Hematopoietic multipotent progenitor cell treated with erythropoietin and hydrocortisone succinate and interleukin-3 and kit ligand, for 17 days (in vitro differentiated cells): ENCODE measurements at places on chromosomes 2 and 18.
A peak's percentile ranks its signal among the peaks of the same experiment; 100 is the strongest.

DNA sequence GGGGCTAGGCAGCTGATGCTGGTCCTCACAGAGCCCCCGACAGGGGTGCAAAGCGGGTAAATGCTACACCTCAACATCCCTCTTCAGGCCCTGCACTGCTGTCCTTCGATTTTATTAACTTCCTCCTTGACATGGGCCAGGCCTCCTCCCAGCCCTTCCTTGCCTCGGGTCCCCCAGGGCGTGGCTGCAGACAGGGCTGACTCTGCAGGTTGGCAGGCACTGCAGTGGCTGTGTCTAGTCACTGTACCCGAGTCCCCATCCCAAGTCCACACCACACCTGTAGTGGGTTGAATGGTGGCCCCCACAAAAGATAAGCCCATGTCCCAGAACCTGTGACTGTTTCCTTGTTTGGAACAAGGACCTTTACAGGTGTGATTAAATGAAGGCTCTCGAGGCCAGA lies 140.2 kb downstream of the TWIST2 start:
- no peak for DNase-seq

GRCh38 chr2:112637289-112637660 lies 8.5 kb upstream of the SLC20A1 start:
- no peak for DNase-seq

- no peak for DNase-seq
These were observed 369.7 kb downstream of the RAD51AP2 start for GRCh38 chr2:17148407-17149145.

- DNase-seq = no peak
These were observed 9.4 kb upstream of the GNLY start for GRCh38 chr2:85684806-85685205.

GRCh38 chr2:26173776-26174482 lies 1.0 kb downstream of the GAREM2 start:
- no peak for DNase-seq

GRCh38 chr2:48440103-48440390 lies 89.9 kb upstream of the STON1 start:
- DNase-seq = no peak

- DNase-seq = no peak
These were observed 141.8 kb downstream of the ACKR3 start for GRCh38 chr2:236711440-236711839.

- no peak for DNase-seq
These were observed 445.6 kb upstream of the SPRED2 start for GRCh38 chr2:65878011-65878340.

DNA sequence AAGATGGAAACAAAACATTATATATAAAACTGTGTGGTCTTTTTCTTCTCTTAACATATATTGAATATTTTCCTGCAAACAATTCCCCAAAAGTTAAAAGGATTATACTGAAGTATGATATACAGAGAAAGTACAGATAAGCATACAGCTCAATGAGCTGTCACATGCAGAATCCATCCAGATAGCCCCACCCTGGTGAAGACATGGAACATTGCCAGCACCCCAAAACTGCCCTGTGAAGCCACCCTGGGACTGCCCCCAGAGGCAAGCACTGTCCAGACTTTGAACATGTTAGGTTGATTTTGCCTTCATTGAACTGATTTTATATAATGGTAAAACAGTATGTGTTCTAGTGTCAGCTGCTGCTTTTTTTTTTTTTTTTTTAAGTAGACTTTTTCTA lies 112.3 kb upstream of the IL1R2 start:
- peak; percentile 53 for DNase-seq

- no peak for DNase-seq
These were observed 76.0 kb upstream of the DSG1 start for GRCh38 chr18:31241900-31242409.

DNA sequence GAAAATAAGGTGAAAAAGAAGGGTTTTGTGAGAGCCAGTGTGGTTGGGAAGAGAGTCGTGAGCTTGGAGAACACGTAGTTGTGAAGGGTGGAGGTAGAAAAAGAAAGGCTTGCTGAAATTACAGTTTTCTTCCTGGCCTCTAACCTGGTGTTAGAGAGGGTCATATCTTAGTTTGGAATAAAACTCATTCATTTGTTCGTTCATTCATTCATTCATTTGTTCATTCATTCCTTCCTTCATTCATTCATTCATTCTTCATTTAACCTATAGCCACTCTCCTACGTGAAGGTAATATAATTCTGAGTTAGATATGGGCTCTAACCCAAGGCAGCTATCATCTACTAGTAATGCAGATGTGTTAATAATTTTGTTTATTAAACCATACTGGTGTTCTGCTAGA lies 111.8 kb upstream of the ZNF521 start:
- no peak for DNase-seq

- DNase-seq = no peak
These were observed 846.2 kb downstream of the SLC4A3 start for GRCh38 chr2:220473611-220474010.

DNA sequence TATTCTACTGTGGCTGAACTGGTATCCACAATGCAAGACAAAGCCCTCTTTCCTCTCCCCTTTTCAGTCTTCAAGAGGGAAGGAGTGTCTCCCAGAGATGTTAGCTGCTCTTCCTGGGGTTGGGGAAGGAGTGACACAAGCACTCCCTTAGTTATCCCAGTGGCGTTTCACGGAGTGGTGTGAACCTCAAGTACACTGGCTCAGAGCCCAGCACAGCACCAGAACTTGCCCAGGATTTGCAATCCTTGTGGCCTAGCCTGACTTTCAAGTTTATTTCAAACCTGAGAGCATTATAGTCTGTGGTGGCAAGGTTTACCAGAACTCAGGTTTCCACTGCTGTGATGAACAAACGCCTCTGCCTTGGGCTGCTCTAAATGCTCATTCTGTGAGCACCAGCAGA lies 162.5 kb downstream of the CCDC102B start:
- DNase-seq = no peak

- DNase-seq = no peak
These were observed 841.6 kb downstream of the TRIB2 start for GRCh38 chr2:13558368-13558767.

GRCh38 chr18:356778-357177 lies 88.9 kb upstream of the THOC1 start:
- no peak for DNase-seq

- no peak for DNase-seq
These were observed 17.9 kb downstream of the SERPINB8 start for GRCh38 chr18:63987743-63988142.

GRCh38 chr2:143890798-143891197 lies 629.1 kb downstream of the ZEB2 start:
- DNase-seq = no peak

- no peak for DNase-seq
These were observed 104.2 kb downstream of the SPTBN1 start for GRCh38 chr2:54560146-54560881.

- peak; percentile 16 for DNase-seq
These were observed 357.3 kb downstream of the ZEB2 start for GRCh38 chr2:144162652-144163051.

GRCh38 chr18:8229787-8230186 lies 379.4 kb upstream of the RAB12 start:
- no peak for DNase-seq

DNA sequence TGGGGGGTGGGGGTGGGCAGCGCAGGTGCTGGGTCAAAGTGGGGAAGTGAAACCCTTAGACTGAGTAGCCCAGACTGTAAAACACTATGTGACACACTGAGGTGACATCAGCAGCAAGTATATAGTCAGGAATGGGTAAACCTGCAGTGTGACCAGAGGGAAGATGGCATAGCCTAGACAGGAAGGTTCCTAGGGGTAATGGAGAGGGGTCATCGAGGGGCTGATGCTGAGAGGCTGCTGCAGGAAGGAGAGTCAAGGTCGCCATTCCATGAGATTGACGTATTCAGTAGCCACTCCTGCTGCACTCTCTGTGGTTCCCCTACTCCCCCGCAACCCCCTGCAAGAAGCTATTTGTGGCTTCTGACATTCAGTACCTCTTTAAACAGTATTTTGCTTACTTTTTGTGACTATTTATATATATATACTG lies 111.7 kb downstream of the CHST9 start:
- DNase-seq = no peak

GRCh38 chr2:20752293-20752692 lies 70.6 kb downstream of the LDAH start:
- DNase-seq = no peak

- DNase-seq = no peak
These were observed 487.4 kb upstream of the ZEB2 start for GRCh38 chr2:145007093-145007959.

DNA sequence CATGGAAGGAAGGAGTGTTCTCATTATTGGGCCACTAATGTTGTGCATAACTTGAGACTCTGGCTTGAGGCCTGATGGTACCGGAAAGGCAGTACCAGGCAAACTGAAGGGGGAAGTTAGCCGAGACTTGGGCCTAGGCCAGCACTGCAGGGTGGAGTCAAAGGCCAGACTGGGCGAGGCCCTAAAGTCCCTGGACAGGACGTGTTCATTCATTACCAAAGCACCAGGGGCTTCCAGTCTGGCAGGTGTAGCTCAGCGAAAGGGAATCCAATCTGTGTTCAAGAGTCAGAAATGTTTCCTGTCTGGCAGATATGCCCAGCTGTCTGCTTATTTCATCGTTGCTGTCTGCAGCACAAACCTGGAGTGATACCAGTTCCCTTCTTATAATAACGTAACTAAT lies 4.7 kb upstream of the ITSN2 start:
- DNase-seq = peak; percentile 34

- DNase-seq = no peak
These were observed 303.5 kb downstream of the CDCA7 start for GRCh38 chr2:173657996-173658717.

GRCh38 chr18:13362607-13363006 lies 144.0 kb downstream of the LDLRAD4 start:
- no peak for DNase-seq

DNA sequence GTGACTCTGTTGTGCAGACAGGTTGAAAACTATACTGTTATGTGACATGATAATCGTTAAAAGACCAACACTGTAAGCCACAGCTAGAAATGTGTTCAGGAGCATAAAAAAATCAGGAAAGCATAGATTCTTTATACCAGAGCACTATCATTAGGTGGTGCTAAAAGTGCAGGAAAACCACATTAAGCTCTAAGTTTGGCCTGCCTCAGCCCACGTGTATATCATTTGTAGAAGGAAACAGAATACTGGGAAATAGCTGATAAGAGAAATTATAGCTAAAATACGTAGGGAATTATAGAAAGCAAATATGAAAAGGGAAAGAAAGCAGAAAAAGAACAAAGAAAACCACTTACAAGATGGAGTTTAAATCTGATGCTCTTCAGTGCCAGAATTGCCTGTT lies 26.5 kb upstream of the C2orf74 start:
- peak; percentile 11 for DNase-seq

DNA sequence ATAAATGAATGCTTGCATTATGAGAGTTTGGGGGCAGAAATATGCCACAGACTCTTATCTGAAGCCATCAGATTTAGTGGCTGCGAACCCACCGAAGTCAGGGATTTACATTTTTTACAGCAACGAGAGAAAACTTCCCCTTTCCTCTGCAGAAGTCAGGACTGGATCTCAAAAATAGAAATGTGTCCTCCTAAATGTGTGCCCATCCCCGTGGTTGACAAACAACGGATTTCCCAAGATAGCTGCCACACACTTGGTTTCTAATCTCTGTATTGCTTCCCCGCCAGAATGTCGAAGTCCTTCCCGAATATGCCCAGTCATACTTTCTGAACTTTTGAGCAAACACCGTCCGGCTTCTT lies 879 bp upstream of the ADAM23 start:
- no peak for DNase-seq

- DNase-seq = no peak
These were observed 141.6 kb downstream of the SRBD1 start for GRCh38 chr2:45469314-45470099.

GRCh38 chr2:28621172-28622100 lies 125.6 kb downstream of the PLB1 start:
- no peak for DNase-seq

GRCh38 chr2:70743068-70743467 lies 24.9 kb downstream of the ADD2 start:
- no peak for DNase-seq

DNA sequence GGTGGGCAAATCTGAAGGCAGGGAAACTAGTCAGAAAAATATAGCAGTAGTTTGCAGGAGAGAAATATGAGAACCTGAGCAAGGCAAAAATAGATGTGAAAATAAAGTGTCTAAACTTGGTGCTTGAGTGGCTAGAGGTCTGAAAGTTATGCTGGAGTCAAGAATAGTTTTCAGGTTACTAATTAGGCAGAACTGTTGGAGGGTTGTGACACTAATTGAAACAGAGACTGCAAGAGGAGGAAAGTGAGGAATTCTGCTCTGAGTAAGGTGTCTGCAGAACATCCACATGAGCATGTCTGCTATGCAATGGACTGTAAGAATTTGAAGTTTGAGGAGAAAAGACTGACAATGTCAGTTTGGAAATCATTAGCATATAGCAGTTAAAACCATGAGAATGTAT lies 444.0 kb upstream of the LRRTM1 start:
- no peak for DNase-seq

- no peak for DNase-seq
These were observed 66.4 kb downstream of the SH3RF3 start for GRCh38 chr2:109195193-109196045.

DNA sequence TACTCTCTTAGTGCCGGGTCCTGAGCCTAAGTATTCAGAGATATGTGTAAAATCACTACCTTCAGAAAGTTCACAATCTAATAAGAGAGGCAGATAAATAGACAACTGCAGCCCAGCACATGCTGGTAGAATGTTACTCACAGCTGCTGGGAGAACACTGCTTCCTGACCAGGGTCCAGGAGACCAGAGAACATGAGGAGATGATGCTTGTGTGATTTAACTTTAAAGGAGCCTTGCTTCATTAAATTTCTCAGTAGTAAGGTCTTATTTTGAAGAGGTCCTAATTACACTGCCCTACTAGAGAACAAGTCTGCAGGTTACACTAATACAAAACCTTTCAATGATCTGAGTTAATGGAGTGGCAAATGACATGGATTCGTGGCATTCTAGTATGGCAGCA lies 209.9 kb upstream of the TRIB2 start:
- DNase-seq = no peak

DNA sequence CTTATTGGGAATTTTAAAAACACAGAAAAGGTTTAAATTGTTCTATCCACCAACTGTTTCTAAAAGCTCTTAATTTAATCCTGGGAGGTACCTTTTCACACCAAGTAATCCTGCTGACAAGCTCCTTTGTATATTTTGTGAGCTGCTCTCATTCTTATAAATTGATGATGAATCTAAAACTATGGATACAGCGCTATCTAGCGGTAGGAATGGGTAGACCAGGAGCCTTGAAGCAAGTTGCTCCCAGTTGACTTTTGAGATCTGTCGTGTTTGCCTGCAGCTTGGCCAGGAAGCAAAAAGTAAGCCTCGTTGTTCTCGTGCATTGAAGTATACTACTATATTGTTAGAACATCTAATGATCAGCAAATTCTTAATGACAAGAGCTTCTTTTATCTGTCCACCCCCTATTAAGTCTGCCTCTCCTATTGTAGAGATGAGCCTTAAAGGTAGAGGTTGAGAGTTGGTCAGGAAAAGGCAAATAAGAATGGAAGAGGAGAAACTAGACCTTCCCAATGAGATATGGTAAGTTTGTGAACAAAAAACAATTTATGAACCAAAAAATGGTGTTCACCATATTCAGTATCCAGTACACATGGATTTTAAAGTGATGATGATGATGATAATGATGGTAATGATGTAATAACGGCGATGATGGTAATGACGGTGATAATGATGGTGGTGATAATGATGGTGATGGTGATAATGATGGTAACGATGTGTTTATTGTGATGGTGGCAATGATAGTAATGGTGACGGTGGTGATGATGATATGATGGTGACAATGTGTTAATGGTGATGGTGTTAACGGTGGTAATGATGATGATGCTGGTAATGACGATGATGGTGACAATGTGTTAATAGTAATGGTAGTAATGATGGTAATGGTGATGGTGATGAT lies 212.1 kb upstream of the NCKAP5 start:
- DNase-seq = no peak
